Testis (tissue), 5 donors: ENCODE measurements at places on chromosomes 12 and 14. TPM values are rescaled to one million over a fixed set of nuclear protein-coding genes. Genes with fewer than 3 reads are reported as not detected.
A peak's percentile ranks its signal among the peaks of the same experiment; 100 is the strongest.

GRCh38 chr14:34872822-34873588, 2.2 kb downstream of the BAZ1A start:
- DNase-seq: peak; percentile 89

Gene CCDC198
- not detected for total RNA-seq

DNA sequence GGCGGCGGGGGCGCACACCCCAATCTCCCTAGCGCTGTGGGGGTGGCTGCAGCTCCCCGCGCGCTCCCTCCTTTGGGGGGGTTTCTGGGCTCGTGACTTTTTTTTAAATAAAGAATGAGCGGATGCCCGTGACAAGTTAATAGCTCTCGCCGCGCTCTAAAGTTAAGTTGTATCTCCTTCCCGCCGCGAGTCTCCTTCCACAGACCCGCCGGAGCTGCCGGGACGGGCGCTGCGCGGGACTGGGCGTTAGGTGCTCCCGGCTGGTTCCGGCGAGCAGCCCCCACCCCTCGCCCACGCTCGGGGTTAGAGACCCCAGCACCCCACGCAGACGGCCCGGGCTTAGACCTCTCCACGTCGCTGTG, 82.6 kb upstream of the HMGA2 start:
- no peak for DNase-seq

DNA sequence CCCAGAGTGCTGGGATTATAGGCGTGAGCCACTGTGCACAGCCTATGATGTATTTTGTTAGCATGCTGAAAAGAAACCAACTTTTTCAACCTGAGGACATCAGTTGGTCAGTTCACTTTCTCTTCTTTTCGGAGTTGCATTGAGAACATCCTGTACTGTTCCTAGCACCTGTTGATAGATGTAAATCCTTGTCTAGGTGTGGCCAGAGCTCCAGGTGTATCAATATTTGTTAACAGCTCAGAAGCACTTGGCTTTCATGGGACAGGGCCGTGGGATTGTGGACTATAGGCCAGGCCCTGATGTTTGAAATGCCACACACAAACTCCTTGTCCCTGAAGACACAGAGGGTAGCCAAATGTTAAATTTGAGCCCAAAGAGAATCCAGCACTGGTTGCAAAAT, 14.9 kb downstream of the HCAR2 start:
- no peak for DNase-seq

DNA sequence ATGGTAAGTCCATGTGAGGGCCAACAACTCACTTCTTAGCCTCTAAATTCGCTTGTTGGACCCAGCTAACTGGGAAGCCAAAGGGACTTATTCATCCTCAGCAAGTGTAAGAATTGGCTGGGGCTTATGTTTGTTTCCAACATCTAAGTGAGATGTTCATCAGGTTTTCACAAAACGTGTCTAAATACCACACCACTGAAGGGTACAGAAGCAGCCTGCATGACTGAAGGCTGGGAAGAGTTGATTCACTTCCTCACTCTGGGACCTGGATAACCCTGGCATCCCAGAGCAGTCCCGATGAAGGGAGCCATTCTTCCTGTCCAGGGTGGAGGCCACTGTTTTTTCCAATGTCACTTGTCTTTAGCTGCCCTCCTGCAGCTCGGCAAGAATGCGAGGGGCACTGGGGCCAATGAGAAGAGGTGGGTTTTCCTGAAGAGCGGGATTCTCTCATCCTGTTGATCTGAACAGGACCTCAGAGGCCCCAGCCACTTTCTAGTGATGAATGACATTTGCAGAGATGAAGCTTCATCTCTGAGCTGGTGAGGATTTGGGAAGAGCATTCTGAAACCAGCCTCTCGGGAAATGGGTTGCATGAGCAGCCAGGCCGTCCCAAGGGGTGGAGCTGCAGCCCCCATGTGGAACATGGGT, 12.2 kb upstream of the COL2A1 start:
- DNase-seq: no peak
